Activated T-helper 1 cell treated with anti-CD3 and anti-CD28 coated beads, Interleukin-2, amount 50 U/mL, for 16 hours (primary cell): ENCODE measurements at places on chromosomes 7 and 10.

- DNase-seq = no peak
Observed at GRCh38 chr7:38632411-38632810, 1.2 kb upstream of the AMPH start.

DNA sequence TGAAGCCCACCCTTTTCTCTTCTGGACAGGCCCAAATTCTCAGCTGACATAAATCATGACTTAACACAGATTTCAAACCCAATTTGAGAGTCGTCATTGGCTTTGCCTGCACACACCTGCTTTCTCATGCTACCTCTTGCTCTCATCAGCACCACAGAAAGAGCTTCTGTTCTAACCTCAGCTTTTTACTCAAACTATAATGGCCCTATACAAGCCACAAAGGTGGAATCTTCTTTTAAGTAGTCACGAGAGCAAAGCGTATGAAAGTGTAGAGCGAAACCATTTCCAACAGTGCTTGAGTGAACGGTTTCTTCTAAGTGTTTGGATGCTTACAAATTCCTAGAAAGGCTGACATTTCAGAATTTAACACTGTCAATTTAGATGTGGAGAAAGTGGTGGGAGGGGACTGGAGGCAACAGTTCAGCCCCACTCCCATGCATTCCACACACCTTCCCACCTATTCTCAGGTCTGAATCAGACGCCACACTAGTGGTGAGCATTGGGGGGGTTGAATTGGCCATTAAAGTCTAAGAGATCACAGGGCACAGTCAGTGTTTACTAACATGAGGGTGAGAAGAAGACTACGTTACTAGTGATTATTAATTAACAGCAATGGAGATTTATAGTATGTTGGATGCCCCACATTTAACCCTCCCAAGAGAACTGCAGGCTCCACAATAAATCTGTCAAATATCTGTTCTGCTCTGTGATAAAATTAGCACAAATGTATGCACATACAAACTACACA lies 114.0 kb downstream of the PRKCQ start:
- peak; percentile 9 for DNase-seq

DNA sequence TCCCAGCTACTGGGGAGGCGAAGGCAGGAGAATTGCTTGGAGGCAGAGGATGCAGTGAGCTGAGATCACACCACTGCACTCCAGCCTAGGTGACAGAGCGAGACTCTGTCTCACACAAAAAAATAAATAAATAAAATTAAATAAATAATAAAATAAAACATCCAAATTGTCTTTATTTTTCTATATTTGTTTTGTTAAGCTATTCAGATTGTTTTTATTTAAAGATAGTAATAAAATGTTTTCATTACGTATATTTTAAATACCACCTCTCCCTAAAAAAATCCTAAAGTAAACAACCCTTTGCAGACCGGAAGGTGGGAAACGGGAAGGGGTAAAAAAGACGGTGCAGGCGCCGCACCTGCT lies 70.7 kb upstream of the TNRC18 start:
- no peak for DNase-seq

- DNase-seq = no peak
Observed at GRCh38 chr7:151540146-151540545, 20.5 kb upstream of the RHEB start.

DNA sequence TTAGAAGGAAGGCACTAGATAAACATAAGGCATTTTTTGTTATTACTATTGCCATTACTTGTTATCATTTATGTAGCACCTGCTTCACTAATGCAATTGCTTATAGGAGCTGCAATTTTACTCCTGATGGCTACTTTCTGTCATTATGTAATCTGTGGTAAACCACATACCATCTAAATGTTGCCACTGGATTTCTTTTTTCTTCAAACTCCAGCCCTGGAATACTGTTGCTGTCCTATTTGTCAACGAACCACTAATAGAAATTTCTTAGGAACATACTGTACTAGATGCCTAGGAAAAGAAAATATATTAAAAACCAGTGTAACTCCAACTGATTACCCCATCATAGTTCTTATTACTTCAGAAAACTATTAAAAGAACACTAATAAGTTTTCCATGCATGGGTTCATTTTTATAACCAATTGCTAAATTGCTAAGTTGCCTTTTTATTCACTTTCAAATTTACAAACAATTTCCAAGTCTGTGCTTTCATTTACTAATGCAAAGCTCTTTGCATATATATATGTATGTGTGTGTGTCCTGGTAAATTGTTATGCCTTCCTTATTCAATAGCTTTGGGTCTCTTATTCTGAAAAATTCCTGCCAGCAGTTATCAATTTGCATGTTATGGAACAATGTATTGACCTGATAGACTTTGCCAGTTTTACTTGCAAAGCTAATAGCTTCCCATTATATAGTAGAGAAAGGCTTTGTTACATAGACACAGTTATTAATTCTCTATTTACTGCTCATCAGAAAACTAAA lies 287.4 kb downstream of the EXOC4 start:
- no peak for DNase-seq

GRCh38 chr10:78405736-78406135 lies 372.1 kb downstream of the RPS24 start:
- no peak for DNase-seq

DNA sequence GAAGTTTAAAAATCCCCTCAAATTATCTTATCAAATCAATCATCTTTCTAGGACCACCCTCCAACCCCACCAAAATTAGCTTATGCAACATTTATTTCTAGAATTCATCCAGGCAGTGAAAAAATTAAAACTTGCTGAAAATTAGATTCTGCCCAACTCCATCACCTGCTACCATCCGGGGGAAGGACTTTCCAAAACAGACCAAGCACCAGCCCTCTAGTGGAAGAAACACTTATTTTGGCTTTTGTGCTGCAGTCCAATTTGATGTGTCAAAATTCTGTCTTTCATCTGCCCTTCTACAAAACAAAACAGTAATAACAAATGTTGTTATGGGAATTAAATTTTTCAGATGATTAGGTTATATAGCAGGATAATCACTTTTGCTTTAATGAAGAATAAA lies 35.1 kb downstream of the GCC1 start:
- no peak for DNase-seq

GRCh38 chr7:6162331-6162620 lies 110.1 kb downstream of the CYTH3 start:
- DNase-seq = no peak

GRCh38 chr10:78184851-78185692 lies 151.4 kb downstream of the RPS24 start:
- DNase-seq = no peak

DNA sequence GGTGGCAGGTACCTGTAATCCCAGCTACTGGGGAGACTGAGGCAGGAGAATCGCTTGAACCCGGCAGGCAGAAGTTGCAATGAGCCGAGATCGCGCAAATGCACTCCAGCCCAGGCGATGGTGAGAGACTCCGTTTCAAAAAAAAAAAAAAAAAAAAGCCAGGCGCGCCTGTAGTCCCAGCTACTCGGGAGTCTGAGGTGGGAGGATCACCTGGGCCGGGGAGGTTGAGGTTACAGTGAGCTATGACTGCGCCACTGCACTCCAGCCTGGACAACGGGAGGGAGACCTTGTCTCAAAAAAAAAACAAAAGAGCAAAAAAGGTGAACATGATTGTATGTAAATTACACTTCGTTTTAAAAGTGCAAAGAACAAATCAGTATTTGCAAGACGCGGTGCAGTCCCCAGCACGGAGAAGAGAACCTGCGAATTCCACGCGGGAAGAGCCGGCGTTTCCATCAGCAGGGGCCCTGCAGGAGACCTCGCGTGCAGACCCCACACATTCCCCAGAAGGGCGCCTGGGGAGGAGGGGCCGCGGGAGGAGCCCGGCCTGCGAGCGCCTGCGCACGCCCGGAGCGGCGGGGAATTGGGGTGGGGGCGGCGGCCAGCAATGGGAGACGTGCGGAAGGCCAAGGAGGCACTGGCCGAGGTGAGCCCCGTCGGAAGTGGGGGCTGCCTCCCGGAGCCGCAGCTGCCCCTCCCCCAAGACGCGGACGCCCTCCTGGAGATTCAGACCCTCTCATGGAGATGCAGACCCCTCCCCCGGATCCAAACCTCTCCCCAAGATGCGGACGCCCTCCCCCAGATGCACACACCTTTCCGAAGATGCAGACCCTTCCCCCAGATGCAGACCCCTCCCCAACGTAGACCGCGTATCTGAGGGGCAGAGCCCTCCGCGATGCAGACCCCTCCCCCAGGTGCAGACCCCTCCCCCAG lies 16.7 kb upstream of the SUN1 start:
- no peak for DNase-seq
